ENCODE measurements at places on chromosomes 5 and 9. TPM values are rescaled to one million over a fixed set of nuclear protein-coding genes. Genes with fewer than 3 reads are reported as not detected.

Gene DEPDC1B
- 29.1 TPM for total RNA-seq

Gene SLC6A3
- 0.19 TPM for total RNA-seq

DNA sequence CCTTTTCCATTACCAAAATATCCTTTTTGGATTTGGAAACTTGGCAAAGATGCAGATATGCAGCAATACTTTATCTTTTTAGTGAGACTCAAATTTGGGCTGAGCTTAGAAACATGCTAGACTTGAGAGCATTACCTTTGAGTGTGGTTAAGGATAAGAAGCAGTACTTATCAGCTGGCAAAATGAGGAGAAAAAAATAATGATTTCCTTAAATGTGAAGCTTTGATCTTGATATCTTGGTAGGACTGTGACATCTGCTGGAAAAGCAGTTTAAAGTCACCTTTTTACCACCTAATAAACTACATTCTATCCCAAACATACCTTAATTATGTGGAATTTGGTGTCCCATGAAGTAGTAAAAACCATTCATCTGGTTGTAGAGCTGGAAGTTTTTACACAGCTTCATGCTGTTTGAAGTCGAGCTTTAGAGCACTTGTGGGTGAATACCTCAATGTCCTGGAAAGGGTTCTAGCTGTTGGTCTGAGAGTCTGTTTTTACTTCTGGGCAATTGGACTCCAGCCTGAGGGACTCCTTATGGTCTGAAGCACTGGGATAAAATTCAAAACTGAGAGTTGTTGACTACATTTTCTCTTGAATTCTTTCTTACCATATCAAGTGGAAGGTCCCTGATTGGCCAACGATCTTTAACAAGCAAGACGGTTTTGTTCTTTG, 53.4 kb downstream of the LRRC70 start:
- DNase-seq, result no peak

DNA sequence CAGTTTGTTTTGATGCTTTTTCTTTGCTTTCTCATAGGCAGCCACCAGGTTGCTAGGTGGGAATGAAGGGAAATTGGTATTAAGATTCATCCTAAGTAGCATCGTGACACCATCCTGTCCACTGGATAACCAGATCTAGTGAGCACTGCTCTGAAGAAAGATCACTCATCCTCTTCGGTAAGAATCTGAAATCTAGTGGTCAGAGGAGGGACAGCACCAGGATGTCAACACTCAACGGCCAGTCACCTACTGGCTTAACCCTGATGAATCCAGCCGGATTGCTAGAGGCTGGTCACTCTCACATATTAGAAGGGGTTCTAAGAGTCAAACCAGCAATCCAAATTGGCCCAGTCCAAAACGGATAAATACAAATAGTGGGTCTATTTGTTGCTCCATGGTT, 50.8 kb downstream of the DCP2 start:
- no peak for DNase-seq

DNA sequence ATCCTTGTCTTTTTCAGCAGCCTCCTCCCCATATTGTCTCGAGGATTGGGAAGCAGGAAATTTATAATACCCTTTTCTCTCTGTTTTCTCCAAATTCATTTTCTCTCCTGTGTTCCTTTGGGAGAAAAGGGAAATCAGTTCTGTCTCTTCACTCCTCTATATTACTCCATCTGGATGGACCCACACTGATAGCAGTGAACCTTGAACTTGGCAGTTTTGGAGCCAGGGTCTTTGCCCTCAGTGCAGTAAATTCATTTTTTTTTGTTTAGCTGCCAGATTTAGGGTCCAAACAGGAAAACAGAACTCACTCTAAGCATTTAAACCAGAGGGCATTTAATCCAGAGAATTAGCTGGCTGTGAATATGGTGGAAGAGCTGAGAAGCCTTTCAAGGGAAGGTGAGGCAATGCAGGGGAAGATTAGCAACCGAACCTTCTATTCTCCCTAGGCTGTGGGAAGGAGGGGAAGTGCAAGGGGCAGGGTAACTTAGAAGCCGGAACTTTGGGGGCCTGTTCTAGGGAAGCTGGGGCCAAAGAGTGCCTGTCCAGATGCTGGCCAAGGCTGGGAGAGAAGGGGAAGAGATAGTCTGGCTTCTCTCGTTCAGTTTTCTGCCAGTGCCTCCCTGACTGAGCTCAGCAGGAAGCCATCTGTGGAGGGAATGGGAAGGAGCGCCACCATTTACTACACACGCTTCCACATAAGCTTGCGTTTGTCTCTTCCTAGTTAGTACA, 16.3 kb upstream of the NPR2 start:
- DNase-seq, result no peak

DNA sequence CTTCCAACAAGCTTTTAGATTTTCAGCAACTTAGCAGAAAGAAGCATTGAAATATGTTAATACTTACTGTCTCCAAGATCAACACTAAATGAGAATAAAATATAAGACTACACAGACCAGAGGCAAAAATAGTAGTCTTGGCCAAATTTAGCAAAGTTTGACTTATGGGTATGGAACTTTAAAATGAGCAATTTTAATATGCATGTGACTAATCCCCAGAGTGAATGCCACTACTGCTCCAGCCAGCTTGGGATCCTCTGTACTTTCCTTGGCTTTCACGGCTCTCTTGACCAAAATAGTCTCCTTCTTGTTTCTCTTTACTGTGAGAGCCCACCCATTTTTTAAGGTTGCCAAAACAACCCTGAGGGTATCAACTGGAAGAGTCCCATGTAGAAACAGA, 148.0 kb upstream of the GRIA1 start:
- DNase-seq, result no peak
